ENCODE measurements at places on chromosomes 16 and 17.

DNA sequence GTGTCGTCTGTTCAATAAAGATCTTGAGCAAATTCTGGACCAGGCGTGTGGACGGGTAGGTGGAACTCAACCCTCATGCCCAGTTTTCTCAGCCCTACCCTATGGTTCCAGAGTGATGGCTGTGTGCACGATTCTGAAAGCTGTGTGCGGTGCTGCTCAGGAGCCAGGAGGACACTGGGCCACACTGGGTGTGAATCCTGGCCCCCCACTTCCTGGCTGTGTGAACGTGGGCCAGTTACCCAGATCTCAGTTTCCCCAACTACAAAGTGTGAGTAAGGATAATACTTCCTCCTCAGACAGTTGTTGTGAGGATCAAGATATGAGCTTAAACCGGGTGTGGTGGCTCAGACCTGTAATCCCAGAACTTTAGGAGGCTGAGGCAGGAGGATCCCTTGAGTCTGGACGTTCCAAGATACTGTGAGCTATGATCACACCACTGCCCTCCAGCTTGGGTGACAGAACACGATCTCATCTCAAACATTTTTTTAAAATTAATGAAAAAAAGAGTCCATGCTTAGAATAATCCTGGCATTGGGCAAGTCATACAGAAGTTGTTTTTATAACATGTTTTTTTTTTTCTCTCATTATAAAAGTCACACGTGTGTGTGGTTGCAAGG, 14.7 kb upstream of the MPRIP start:
- no peak for DNase-seq

GRCh38 chr16:21100447-21100846, 50.2 kb downstream of the DNAH3 start:
- DNase-seq, result no peak

DNA sequence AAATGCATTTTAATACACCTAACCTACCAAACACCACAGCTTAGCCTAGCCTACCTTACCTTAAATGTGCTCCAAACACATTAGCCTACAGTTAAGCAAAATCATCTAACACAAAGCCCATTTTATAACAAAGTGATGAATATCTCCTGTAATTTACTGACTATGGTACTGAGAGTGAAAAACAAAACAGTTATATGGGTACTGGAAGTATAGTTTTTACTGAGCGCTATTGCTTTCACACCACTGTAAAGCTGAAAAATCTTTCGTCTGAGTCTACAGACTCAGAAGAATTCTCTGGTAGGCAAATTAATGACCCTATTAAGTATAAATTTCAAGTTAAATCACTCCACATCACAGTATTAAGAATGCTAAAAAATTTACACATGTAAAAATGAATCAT, 3.5 kb downstream of the GRB2 start:
- no peak for DNase-seq

GRCh38 chr16:67181346-67181745, 2.4 kb downstream of the MATCAP1 start:
- DNase-seq, result no peak

- no peak for DNase-seq
Observed at GRCh38 chr17:80724775-80725266, 180.2 kb downstream of the RPTOR start.

DNA sequence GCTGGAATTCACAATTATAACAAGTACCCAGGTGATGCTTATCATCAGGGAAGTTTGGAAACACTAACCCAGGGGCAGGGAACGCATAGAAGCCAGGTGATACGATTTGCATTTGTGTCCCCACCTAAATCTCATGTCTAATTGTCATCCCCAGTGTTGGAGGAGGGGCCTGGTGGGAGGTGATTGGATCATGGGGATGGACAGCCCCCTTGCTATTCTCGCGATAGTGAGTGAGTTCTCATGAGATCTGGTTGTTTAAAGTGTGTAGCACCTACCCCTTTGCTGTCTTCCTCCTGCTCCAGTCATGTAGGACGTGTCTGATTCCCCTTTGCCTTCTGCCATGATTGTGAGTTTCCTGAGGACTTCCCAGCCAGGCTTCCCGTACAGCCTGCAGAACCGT, 276.3 kb downstream of the UTP18 start:
- DNase-seq, result no peak

DNA sequence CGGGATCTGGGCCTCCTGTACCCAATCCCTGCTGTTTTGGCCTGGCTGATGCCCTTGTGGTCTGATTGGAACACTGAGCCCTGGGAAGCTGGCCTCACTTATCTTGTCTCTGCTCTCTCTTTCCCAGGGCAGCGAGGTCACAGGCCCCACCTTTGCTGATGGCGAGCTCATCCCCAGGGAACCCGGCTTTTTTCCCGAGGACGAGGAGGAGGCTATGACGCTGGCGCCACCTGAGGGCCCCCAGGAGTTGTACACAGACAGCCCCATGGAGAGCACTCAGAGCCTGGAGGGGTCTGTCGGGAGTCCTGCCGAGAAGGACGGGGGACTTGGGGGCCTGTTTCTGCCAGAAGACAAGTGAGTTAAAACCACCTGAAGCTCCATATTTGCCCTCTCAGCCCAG, 126.0 kb downstream of the RAB11FIP4 start:
- no peak for DNase-seq

DNA sequence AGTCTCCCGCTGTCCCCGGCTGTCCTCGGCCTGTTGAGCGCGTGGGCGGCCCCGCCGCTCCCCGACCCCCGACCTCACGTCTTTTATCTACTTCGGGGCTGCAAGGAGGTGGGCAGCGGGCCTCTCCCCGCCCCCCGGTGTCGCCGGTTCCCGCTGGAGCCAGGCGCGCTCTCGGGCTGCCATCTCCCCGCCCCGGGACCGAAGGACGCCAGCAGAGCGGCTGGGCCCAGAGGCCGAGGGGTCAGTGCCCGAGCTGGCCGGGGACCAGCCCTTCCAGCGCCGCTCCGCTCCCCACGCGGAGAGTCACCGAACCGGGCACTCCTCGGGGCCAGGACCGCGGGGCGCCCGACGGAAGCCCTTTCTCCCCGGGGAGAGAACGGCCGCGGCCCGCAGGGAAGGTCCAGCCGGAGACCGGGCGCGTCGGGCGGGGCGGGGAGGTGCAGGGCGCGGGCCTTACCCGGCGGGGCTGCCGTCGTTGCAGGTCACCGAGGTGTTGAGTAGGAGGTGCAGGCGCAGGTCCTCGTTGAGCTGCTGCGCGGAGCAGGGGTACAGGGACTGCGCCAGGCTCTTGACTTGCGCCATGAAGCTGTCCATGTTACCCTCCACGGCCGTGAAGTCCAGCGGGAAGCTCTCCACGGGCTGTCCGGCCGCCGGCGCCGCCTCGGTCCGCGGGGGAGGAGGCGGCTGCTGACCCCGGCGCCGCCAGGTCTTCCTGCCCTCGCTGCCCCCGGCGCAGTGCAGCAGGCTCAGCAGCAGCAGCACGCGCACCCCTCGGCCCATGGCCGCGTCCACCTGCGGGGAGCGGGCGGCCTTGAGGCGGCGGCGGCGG, 643 bp downstream of the NOTUM start:
- no peak for DNase-seq

GRCh38 chr17:1733759-1734158, 8.9 kb upstream of the SERPINF2 start:
- DNase-seq, result no peak

DNA sequence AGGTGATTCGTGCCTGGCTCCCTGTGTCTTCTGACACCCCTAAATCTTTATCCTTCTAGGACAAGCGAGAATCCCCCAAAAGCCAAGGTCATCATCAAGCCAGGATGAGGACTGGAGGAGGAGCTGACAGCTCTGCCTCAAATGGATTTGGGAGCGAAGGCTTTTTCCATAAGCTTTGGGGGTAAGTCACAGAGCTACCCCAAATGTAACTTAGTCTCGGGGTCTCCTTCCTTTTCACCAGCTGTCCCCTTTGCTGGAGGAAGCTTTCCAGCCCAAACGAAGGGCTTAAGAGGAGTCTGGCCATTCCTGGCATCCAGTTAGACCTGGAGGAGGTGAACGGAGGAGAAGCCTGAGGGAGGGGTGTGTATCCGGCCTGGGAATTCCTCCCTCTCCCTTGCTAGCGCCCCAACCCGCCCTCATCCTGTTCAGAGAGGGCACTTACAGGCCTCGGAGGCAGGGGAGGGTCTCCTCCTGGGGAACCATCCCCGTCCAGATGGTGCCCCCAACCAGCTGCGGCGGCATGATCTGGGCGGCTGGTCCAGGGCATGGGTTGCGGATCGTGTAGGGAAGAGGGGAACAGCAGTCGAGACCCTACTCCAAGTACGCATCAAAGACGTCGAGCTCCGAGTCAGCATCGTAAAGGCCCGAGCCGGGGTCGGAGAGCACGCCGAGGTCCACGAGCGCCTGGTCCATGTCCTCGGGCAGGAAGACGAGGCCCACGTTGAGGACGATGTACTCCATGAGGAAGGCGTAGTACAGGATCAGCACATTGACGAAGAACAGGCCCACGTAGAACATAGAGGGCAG, 938 bp downstream of the DEXI start:
- DNase-seq, result no peak

GRCh38 chr16:10992112-10992511, 47.7 kb downstream of the CLEC16A start:
- no peak for DNase-seq

GRCh38 chr16:86806838-86807351, 228.5 kb downstream of the FOXL1 start:
- no peak for DNase-seq

GRCh38 chr17:61816538-61816937, 46.8 kb downstream of the BRIP1 start:
- DNase-seq, result peak; percentile 65

GRCh38 chr17:8451933-8452614, 16.4 kb downstream of the NDEL1 start:
- no peak for DNase-seq

- DNase-seq, result no peak
Observed at GRCh38 chr17:58320570-58321323, 7.8 kb downstream of the TSPOAP1 start.

- no peak for DNase-seq
Observed at GRCh38 chr16:14445937-14446715, 183.9 kb downstream of the PARN start.

GRCh38 chr16:54930005-54930868, at the start of gene IRX5:
IRX5 (plus strand) TSS chr16:54930865; CDS start chr16:54931199, 334 bp downstream.
- peak; percentile 95 for DNase-seq

DNA sequence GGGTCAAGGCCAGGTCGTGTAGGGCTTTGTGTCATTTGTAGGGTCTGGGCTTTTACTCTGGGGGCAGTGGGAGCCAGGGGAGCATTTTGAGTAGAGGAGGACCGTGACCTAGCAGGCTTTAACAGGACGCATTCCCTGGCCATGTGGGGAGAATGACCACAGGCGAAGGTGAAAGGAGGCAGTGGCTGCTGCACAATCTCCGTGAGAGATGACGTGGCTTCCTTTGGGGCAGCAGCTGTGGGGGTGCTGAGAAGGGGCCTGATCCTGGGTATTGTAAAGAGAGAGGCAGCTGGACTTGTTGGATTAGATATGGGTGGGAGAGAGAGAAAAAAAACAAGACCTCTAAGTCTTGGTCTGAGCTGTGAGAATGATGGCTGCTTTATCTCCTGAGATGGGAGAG, 46.0 kb downstream of the KATNIP start:
- DNase-seq, result no peak

DNA sequence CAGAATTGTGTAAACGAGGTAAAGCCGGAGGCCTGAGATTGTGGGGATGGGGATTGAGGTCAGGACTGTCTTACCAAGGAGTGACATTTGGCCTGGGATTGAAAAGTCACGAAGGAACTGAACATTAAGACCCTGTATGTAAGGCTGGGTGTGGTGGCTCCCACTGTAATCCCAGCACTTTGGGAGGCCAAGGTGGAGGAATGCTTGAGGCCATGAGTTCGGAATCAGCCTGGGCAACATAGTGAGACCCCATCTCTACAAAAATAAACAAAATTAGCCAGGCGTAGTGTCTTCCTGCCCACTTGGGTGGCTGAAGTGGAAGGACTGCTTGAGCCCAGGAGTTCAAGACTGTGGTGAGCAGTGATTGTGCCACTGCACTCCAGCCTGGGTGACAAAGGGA, 75.5 kb downstream of the JPH3 start:
- no peak for DNase-seq

DNA sequence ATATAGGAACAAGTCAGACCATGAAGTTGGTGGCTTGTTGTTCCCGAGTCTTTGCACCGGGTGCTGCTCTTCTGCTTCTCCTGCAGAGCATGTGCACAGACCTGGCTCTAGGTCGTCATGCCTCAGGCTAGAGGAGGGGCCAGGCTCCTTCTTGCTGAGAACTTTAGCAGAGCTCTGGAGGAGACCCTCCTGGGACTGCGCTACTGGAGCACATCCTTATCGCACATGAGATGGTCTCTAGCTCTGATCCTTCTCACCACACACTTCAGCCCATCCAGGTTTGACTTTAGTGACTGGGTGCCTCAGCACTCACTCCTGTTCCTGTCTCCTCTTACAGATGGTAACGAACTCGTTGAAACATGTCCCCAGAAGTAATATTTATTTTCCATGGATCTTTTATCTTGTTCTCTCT, 14.9 kb downstream of the FOXK2 start:
- DNase-seq, result no peak

DNA sequence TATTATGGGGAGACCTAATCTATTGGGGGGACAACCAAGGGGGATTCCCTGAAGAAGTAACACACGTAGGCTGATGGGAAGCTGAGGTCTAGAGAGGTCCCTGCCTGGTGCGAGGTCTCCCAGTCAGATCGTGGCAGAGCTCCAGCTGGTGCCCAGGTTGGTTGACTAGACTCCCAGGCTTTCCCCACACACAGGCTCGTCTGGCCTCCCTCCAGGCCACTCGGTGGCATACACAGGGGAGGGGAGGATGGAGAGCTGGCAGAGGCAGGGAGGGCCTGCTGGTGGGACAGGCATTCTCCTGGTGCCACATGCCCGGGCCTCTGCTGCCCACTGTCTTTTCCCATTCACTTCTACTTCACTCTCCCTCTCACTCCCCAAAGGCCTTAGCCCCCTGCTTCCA, 8.5 kb upstream of the SOCS3 start:
- DNase-seq, result no peak

DNA sequence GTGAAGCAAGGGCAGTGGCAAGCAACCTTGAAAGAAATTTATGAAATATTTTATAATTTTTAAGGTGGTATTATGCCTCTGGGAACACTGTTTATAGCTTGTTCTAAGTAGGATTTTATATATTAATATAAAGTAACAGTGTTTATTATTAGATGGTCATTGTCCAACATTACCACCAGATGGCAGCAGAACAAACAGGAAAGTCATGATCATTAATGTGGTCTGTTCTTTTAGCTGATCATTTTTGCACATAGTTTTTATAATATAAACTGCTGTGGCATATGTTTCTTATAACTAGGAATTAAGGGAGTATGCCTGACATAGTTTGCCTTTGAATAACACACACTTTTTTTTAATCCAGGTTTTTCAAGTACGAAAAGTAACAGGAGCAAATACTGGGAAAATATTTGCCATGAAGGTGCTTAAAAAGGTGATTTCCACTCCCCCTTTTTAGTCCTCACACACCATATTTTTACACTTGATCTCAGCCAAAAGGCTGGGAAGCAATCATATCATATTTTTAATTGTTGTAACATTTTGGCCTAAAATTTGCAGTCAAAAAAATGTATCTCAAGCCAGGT, 21.4 kb downstream of the RPS6KB1 start:
- DNase-seq, result peak; percentile 28
